ENCODE measurements at places on chromosomes 2 and 18. TPM values are rescaled to one million over a fixed set of nuclear protein-coding genes. Genes with fewer than 3 reads are reported as not detected.

GRCh38 chr18:61831071-61831470 lies 61.7 kb downstream of the RNF152 start:
- no peaks in the 10 kb centered on the region for H3K27me3 ChIP-seq
- no peak overlapping the region for H3K4me3 ChIP-seq
- H3K36me3 ChIP-seq = no peaks in the 10 kb centered on the region
- no peaks in the 10 kb centered on the region for H3K4me1 ChIP-seq

GRCh38 chr2:8779795-8780671 lies 57.4 kb downstream of the KIDINS220 start:
- H3K27ac ChIP-seq = no peak overlapping the region
- no peak overlapping the region for H3K4me3 ChIP-seq
- no peaks in the 10 kb centered on the region for H3K4me1 ChIP-seq
- no peaks in the 10 kb centered on the region for H3K27me3 ChIP-seq

Gene FAM110C
- 11.8 TPM for total RNA-seq

DNA sequence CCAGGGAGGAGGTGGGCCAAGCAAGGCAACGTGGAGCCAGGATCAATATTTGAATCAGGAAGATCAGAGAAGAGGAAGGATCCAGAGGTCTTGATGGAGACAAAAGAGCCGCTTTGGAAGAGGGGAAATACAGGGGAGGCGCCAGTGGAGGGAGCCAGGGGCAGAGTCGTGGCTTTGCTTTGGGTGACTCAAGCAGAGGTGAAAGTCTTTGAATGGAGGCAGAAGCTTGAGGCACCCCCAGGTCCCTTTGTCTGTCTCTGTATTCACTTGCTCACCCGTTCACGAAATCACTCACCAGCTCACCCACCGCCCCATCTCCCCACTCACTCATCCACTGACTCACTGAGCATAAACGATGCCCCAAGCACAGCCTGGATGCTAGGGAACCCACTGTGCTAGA lies 134.1 kb downstream of the ACOXL start:
- no peak overlapping the region for H3K27ac ChIP-seq
- H3K27me3 ChIP-seq = no peaks in the 10 kb centered on the region
- no peaks in the 10 kb centered on the region for H3K36me3 ChIP-seq
- no peaks in the 10 kb centered on the region for H3K4me1 ChIP-seq

Gene DDX1
- total RNA-seq = 77.4 TPM

Gene TDRD15
- total RNA-seq = under 0.01 TPM

DNA sequence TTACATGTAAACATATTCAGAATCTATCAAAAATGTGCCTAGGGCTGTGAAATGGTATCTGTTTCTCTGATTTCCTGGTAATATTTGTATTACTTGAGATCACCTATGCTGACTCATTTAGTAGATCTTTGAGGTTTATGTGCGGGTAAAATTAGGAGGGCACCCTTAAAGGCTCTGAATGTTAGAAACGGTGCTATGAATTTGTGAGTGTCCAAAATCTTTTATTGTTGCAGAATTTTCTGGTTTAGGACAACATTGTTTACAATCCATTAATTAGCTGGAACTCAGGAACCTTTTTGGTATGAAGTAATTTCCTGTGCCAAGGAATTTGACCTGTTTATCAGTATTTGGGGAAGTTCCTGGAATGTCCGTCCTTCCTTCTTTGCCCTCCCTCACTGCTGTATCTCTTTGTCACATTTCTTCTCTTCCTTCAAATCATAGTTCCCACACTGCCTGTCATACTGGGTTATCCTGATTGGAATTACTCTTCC lies 130.5 kb downstream of the TANC1 start:
- H3K4me3 ChIP-seq = no peak overlapping the region
- peak overlapping the region; percentile 31 for H3K27ac ChIP-seq
- peaks cover 34% of the 10 kb centered on the region for H3K4me1 ChIP-seq
- no peaks in the 10 kb centered on the region for H3K36me3 ChIP-seq
- no peaks in the 10 kb centered on the region for H3K27me3 ChIP-seq

Gene NAB1
- 86.9 TPM for total RNA-seq

DNA sequence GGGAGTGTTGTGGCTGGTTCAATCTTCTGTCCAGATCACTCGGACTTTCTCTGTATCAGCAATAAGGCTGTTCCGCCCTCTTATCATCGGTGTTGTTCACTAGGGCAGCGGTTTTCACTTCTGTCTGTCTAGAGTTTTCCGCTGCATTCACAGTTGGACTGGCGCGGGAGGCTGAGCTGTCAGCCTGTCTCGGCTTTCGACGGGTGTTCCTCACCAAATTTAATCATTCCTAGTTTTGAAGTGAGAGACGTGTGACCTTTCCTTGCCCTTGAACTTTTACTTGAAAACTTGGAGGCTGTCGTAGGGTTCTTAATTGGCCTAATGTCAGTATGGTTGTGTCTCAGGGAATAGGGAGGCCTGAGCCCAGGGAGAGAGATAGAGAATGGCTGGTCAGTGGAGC lies 108.3 kb downstream of the NFATC1 start:
- H3K27me3 ChIP-seq = no peaks in the 10 kb centered on the region
- H3K36me3 ChIP-seq = no peaks in the 10 kb centered on the region
- peaks cover 18% of the 10 kb centered on the region for H3K4me1 ChIP-seq
- DNase-seq = no peak
- no peak overlapping the region for H3K27ac ChIP-seq

DNA sequence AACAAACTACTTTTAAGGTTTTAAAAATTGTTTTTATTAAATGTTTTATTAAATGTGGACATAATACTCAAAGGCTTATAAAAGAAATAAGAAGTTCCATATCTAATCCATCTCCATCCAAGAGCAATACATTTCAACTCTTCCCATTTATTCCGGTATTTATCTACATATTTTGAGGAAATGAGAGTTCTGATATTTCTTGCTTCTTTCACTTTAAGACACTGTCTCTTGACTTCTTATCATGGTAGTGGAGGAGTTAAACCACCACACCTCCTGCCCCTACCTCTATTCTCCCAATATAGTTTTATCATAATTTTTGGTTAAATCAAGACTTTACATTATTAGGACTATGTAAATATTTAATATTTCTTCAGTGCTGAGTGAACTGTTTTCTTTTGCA lies 40.7 kb downstream of the TTR start:
- no peak overlapping the region for H3K27ac ChIP-seq
- H3K36me3 ChIP-seq = no peaks in the 10 kb centered on the region
- DNase-seq = no peak
- no peaks in the 10 kb centered on the region for H3K27me3 ChIP-seq

Gene RNF181
- total RNA-seq = 86.9 TPM

GRCh38 chr18:48193521-48194492 lies 215.4 kb downstream of the ZBTB7C start:
- peak overlapping the region; percentile 53 for H3K27ac ChIP-seq
- peak; percentile 90 for DNase-seq
- no peaks in the 10 kb centered on the region for H3K36me3 ChIP-seq
